ENCODE measurements at places on chromosomes 5 and 9.

- no peak for DNase-seq
Measured at GRCh38 chr9:37919246-37919955, 15.5 kb upstream of the SLC25A51 start.

- no peak for DNase-seq
Measured at GRCh38 chr9:75845806-75846205, 44.7 kb upstream of the PCSK5 start.

GRCh38 chr5:157267761-157268480 is 2.0 kb downstream of the CYFIP2 start:
- no peak for DNase-seq

- no peak for DNase-seq
Measured at GRCh38 chr5:172648013-172648381, 6.9 kb downstream of the NEURL1B start.
